ENCODE measurements at places on chromosomes 7 and 10.
A peak's percentile ranks its signal among the peaks of the same experiment; 100 is the strongest.

GRCh38 chr7:28389504-28390395 lies 22.6 kb upstream of the CREB5 start:
- peak; percentile 92 for DNase-seq

GRCh38 chr10:98795467-98795866 lies 348.7 kb upstream of the HPS1 start:
- no peak for DNase-seq

DNA sequence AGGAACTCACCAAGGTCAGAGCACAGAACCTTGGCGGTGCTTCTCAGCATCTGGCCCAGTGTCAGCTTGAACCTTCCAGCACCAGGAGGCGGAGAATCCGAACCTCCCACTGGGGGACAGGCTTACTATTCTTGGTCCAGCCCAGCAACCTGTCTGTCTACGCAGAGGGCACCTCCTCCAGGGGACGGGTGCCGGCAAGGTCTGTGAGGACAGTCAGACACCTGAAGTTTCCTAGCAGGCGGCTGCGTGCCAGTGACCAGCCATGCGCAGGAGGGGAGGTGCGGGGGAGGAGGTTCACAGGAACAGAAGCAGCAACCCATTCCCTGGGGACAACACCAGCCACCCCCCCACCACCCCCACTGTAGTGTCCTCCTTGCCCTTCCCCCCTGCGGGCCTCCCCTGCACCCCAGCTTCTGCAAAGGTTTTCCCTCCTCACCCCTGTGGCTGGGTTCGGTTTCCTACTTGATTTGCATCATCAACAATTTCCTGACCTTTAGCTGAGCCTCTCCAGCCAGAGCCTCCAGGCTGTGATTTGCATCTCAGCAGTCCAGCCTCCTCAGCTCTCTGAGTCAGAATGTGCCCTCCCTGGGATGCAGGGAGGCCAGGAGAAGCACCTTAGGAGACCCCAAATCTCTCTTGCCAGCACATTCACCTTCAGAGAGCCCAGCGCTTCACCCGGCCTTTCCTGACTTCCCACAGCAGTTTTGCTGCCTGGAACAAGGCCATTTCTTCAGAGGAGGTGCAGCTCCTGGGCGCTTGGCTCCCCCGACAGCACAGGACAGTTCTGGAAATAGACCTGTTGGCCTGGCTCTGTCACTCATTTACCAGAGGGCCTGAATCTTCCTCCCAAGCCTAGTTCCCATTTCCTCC lies 107.5 kb upstream of the NPS start:
- peak; percentile 44 for DNase-seq

GRCh38 chr7:30929686-30930085 lies 18.0 kb downstream of the AQP1 start:
- no peak for DNase-seq

- DNase-seq: no peak
Measured at GRCh38 chr7:130273933-130274255, 7.2 kb downstream of the CPA2 start.
